ENCODE measurements at places on chromosomes 13 and 19.

- no peak for DNase-seq
These were observed 5.9 kb downstream of the RPL18A start for GRCh38 chr19:17865364-17866311.

DNA sequence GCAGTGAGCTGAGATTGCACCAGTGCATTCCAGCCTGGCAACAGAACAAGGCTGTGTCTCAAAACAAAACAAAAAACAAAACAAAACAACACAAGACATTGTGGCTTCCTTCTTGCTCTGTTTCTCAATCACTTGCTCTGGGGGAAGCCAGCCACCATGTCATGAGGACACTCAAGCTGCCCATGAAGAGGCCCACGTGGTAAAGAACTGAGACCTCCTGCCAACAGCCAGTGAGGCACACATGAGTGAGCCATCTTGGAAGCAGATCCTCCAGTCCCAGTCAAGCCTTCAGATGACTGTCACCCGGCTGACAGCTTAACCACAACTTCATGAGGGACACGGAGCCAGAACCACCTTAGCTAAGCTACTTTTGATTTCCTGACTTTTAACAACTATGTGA lies 25.2 kb downstream of the CPT1C start:
- no peak for DNase-seq

GRCh38 chr19:35260694-35261304 lies 8.0 kb upstream of the USF2 start:
- DNase-seq: no peak

DNA sequence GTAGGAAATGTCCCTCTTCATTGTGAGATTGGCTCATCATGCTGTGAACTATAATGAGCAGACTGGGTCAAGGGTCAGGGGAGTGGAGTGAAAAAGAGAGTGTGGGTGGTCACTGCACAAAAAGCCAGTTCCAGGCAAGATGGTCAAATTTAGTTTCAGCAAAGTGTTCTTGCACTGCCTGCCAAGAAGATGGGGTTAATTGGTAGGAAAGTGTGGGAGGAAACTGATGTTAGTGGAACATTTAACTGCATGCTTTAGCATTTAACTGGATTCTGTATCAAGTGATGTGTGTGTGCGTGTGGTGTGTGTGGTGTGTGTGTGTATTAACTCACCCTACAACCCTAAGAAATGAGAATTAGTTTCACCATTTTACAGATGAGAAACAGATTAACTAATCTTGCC lies 131.6 kb downstream of the COG6 start:
- no peak for DNase-seq

- DNase-seq: no peak
These were observed 151.5 kb downstream of the KLF5 start for GRCh38 chr13:73210218-73210883.

DNA sequence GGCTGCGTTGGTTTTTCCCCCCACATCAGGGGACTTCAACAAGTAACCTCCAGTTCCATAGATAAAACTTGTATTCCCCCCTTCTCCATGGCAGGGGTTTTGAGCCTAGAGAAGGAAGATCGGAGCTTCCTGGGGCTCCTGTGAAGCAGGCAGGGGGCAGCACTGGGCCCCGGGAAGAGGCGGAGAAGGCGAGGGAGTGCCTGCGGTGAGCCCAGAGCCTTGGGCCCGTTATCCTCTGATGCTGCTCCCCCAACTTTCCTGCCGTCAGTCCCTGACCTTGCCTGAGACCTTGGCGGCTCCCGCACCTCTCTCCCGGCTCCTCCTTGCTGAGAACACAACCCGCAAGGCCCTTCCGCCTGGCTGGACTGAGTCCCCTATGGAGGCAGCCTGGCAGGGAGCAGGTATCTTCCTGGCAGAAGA lies 2.5 kb downstream of the LIPE start:
- no peak for DNase-seq

GRCh38 chr19:39428283-39429112 lies 7.3 kb downstream of the RPS16 start:
- DNase-seq: no peak

- no peak for DNase-seq
These were observed 46.8 kb downstream of the CCNE1 start for GRCh38 chr19:29858621-29859020.

DNA sequence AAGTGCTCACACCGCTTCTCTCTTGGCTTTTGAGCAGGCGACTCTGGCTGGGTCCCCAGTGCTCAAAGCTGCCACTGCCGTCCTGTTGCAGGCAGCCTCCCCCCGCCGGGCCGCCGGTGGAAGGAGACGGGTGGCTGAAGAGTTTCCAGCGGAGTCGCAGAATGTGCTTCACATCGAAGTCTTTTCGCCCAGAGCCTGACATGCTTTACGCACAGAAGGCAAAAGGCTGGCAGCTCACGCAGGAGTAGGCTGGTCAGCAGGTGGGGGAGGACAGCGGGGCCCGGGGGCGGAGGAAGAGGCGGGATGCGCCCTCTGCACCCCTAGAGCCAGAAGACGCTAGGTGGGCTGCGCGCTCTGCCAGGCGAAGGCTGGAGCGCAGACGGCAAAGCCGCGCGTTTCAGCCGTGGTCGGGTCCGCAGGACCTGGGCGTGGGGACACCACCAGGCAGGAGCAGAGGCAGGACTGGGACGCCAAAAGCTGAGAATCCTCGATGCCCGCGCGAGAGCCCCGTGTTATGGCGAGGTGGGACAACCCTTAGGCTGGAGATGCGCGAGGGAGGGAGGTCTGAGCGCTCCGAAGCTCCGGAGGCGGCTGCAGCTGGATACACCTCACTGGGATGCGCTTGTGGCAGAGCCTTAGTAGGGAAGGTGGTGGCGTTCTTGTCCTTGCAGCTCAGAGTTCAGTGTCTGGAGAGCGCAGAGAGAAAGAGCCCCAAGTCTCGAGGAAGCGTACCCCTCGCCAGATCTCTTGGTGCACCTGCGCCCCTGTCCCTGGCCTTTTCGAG lies at the start of gene ATXN8OS:
ATXN8OS (plus strand) TSS at position 329 of the 784 bp plus-strand sequence.
- DNase-seq: no peak

- DNase-seq: no peak
These were observed 147.4 kb downstream of the PDS5B start for GRCh38 chr13:32733690-32734089.

DNA sequence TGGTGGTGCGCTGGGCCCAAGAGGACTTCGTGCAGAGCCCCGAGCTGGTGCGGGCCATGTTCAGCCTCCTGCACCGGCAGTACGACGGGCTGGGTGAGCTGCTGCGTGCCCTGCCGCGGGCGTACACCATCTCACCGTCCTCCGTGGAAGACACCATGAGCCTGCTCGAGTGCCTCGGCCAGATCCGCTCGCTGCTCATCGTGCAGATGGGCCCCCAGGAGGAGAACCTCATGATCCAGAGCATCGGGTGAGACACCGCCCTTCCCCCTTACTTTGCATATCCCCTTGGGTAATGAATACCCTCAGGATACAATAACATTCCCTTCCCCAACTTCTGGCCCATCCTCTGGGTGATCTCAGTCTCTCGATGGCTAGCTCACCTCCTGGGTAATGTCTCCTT lies 60.9 kb downstream of the RYR1 start:
- DNase-seq: no peak

DNA sequence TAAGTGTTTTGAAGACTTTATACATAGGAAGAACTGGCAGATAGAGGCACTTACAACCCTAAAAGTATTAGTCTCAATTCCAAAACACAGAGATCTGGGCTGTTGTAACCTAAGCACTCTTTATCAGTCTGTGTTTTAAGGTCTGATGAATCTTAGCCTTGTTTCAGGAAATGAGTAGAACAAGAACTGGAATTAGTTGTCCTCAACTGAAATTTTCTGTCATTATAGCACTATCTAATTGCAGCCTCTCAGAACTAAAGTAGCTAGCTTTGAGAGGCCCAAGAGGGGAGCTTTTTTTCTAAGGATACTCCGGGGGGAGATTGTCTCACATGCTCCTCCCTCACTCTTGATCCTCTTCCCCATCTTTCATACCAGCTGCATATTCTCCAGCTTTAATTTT lies 13.1 kb downstream of the HNRNPM start:
- no peak for DNase-seq

GRCh38 chr13:99384468-99384867 lies 77.3 kb upstream of the GPR183 start:
- DNase-seq: no peak

DNA sequence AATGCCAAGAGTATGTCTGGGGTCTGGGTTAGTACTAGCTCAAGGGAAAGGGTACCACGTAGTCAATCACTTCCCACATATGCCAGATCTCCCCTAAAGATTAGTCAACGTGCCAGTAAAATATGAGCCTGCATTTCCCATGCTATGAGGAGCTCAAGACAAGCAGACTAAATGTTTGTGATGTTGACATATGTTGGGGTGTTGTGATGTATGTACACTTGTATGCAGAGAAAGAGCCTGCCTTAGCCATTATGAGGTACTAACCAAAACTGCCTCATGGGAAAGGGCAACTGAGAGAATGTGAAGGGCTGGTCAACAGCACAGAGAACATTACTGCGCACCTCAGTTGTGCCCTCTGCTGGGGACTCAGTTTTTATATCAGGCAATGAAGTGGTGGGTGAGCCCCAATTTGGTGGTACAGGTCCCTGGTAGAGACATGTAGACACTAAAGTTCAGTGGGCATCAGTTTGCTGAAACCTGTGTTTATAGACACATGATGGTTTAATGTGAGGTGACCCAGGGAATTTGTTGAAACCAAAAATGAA lies 287.0 kb downstream of the DCT start:
- DNase-seq: no peak

DNA sequence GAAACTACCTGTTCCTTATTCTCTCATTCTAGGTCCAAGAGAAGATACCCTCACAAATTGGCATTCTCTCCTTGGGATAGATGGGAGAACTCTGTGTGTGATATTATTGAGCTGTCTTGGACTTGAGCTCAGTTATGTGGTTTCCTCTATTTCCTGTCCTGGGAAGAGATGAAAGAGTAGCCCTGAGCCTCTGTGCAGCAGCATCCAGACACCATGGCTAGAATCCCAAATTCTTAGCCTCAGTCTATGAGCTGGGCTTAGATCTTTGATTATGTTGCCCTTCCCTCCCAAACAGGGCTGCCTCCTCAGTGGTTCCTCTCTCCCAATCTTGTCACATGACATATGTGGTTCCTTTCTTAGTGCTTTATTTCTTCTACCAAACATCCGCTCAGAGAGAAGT lies 290.7 kb downstream of the SPRY2 start:
- DNase-seq: no peak

DNA sequence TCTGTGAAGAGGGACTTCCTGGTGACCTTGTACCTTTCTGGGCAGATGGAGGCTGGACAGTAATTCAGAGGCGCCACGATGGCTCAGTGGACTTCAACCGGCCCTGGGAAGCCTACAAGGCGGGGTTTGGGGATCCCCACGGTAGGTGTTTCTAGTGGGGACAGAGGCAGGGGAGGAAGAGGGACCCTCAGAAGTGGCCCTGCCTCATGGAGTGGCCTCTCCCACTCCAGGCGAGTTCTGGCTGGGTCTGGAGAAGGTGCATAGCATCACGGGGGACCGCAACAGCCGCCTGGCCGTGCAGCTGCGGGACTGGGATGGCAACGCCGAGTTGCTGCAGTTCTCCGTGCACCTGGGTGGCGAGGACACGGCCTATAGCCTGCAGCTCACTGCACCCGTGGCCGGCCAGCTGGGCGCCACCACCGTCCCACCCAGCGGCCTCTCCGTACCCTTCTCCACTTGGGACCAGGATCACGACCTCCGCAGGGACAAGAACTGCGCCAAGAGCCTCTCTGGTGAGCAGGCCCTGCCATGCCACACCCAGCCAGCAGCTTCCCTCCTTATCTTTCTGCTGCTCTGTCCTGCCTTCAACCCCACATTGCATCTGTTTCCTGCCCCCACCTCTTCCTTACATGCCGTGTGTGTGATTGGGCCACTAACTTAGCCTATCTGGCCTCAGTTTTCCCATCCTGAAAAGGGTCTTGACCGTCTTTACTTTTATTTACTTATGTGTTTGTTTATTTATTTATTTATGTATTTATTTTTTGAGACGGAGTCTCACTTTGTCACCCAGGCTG lies 7.3 kb downstream of the ANGPTL4 start:
- DNase-seq: no peak

DNA sequence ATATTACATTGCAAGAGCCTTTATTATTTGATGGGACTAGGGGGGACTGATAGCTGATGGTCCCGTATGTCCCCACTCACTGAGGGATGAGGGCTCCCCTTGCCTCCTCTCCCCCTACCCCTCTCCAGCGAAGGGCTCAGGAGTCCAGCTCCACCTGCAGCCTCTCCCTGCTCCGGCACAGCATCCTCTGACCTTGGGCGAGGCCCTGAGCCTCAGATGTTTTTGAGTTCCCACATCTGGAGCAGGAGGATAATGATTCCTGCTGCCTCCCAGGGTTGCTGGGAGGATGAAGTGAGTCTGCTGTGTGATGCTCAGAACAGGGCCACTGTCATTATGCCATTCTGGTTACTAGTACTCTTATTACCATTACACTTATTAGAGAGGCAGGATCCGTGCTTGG lies 15.0 kb downstream of the PAK4 start:
- DNase-seq: no peak

DNA sequence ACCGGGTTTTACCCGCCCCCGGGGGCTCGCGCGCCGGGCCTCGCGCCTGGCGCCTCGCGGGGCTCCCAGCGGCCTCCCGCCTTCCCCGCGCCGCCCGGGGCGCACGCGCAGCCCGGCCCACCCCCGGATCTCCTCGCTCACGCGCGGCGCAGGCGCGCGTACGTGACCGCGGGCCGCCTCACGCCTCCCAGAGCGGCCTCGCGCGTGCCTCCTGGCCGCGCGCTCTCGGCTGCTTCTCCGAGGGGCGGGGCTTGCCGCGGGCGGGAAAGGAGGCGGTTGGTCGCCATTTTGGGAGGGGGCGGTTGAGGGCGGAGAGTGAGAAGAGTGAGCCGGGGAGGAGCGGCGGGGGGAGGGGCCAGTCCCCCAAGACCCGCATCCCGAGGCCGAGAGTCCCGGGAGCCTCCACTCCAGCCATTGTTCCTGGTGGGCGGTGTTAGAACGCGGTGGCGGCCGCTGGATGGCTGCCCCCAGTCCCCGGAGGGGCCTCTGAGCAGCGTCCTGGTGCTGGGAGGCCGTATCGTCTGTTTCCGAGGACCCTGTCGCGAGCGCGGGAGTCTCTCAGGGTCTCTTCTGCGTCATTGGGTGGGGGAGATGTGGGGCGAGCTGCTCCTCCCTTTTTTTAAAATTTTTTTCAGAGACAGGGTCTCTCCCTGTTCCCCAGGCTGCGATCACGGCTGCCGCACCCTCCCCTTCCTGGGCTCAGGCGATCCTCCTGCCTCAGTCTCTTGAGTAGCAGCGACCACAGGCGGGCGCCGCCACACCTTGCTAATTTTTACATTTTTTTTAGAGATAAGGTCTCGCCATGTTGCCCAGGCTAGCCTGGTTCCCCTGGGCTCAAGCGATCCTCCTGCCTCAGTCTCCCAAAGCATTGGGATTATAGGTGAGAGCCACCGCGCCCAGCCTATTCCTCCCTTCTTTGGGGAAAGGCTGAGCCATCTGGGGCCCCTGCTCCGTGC lies at the start of gene ZNF541:
ZNF541 (minus strand) TSS at position 78 of the 956 bp plus-strand sequence. CDS start 17,292 bp downstream, outside the sequence.
- peak; percentile 81 for DNase-seq

DNA sequence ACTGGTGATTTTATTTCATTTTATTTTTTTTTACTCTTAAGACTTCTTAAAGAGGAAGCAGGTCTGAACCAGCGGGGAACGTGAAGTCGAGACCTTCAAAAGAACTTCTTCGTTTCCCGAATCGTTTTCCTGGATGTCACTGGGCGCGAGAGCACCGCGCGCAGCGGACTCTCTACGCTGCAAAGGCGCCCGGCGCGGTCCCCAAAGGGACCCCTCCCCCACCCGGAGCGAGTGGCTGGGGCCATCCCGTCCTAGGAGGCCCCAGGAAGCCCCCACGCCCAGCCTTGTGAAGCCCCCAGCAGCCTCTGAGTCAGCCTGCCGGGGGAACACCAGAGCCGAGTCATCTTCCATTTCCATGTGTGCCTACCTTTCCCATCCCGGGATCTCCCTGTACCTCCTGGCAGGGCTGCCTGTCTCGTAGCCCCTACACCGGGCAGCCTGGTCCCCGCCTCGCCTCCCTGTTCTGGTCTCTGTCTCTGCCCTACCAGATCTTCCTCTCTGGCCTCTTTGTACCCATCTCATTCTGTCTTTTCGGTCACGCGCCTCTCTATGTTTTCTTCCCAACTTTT lies 608 bp downstream of the CD70 start:
- no peak for DNase-seq

Data from stimulated activated CD8-positive, alpha-beta memory T cell treated with anti-CD3 and anti-CD28 coated beads, Interleukin-4, amount 100 ng/mL, for 4 hours (primary cell).